Hematopoietic multipotent progenitor cell (in vitro differentiated cells): ENCODE measurements at places on chromosomes 12 and 14.

DNA sequence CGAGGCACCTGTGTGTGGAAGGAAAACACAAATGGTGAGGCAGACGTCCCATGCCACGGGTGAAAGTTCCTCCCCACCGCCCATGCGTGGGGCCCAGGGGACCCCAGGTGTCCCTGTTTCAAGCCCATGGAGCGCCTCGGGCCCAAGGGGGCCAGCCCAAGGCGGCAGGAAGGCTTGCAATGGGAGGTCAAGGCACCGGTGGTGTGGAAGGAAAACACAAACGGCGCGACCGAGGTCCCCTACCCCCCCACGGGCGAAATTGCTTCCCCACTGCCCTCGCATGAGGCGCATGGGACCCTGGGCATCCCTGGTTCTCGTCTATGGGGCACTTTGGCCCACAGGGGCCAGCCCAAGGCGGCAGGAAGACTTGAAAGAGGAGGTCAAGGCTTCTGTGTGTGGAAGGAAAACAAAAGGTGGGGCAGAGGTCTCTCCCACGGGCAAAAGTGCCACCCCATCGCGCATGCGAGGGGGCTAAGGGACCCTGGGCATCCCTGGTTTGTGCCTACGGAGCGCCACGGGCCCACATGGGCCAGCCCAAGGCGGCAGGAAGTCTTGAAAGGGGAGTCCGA is 379.4 kb downstream of the ALG10 start:
- no peak for DNase-seq

DNA sequence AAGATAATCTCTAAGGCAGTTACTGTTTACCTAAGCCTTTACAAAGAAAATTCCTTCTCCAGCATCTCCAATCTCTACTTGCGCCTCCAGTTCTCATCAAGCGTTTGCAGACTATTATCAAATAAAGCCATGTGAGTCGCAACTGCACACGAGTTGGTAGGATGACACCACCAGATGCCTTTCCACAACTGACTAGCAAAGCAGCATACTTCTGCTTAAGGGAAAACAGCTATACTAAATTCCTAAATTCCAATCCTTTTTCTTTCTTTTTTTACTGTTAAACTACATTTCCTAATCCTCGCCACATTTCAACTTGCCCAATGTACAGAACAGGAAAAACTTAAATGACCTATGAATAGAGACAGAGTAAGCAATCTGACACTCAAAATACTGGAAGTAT is 166.7 kb downstream of the ITPR2 start:
- no peak for DNase-seq

DNA sequence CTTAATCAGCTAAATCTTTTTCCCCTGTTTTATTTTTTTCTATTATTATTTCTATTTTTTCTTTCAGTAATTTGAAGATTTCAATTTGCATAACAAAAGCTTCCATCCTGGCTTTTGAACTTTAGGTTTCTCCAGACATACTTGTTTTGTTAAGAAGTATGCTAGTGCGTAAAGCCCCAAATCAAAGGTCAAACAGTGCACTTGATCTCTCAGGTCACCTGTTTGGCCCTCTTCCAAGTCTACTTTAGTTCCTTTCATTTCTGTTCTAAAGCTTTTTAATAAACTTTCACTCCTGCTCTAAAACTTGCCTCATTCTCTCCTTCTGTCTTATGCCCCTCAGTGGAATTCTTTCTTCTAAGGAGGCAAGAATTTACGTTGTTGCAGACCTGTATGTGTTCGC is 54.6 kb upstream of the ATXN7L3B start:
- DNase-seq, result no peak

- no peak for DNase-seq
Measured at GRCh38 chr12:26422839-26423398, 227.5 kb downstream of the SSPN start.

DNA sequence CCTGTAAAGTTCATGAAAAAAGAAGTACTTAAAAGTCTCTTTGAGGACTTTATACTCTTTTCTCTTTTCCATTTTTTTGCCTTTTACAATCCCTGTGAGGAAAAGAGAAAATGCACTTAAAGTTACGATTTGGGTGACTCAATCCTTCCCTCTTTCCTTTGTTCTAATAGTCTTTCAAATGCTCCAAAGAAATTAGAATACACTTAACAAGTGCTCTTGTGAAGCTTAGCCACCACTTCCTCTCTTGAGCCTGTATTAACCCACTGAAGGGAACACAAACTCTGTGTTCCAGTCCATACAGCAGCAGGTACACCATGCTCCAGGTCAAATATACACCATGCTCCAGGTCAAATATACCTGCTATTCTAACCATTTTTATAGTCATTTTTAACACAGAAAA is 581.1 kb upstream of the MGAT4C start:
- DNase-seq, result no peak

DNA sequence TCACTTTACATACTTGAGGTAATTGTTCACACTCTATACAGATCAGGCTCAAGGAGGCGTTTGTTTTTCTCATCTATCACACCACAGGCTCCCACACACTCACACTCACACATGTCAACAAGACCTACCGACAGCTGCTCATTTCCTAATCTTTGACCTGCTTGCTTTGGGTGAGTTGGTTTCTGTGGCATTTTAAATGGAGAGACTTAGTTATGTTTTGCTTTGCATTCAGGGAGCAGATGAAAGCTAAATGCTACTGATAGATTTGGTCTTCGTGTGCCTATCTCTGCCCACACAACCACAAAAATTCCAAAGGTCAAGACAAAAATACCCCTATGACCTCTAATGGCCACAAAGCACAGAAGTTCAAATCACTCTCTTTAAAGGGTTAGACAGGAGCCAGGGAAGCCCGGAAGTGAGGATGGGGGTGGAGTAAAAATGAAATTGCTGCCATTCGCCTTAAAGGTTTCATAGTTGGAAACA is 203.5 kb upstream of the G2E3 start:
- no peak for DNase-seq

DNA sequence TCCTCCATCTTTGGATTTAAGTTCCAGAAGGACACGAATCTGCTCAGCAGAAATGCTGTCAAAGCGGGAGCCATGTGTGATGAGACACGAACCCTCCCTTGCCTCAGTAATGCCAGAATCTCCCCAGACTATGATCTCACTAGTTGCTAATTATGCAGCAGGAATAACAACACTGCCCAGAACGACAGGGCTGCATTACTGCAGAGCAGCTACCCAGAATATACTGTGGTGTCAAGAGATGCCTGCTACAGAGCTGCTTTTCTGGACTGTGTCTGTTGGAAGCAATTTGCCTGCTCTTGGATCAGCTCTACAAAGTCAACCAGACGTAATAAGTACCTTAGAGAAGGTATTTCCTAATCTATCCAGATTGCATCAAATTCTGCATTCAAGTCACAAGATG is 5.5 kb downstream of the CSRNP2 start:
- no peak for DNase-seq

DNA sequence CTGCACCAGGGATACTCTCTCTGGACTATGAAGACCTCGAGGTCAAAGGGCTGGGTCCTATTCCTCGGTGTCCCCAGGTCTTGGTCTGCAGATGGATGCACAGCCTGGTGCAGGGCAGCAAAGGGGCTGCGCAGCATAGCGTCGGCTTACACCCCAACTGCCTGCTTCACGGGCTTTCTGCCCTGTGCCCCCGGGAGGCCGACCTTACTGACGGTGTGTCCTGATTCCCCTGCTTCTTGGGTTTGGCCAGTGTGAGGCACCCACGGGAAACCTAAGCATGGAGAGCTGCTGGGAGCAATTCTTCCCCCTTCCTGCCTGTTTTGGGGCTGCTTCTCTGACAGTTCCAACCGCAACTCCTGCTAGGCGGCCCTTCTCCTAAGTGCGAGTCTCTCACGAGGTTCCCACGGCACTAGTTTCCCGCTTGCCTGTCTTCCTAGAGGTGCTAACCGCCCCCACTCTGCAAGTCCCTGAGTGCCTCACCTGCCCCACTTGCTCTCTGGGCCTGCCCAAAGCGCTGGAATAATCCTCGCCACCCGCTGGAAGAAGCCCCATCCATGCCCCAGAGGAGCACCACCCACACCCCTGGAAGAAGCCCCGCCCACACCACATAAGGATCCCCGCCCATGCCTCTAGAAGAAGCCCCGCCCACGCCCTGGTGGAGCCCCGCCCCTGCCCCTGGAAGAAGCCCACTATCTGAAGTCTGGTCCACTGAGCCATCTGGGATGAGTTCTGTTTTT is 54.0 kb downstream of the PRIMA1 start:
- DNase-seq, result no peak

GRCh38 chr14:104215706-104216334 is 77.4 kb downstream of the KIF26A start:
- DNase-seq, result no peak

DNA sequence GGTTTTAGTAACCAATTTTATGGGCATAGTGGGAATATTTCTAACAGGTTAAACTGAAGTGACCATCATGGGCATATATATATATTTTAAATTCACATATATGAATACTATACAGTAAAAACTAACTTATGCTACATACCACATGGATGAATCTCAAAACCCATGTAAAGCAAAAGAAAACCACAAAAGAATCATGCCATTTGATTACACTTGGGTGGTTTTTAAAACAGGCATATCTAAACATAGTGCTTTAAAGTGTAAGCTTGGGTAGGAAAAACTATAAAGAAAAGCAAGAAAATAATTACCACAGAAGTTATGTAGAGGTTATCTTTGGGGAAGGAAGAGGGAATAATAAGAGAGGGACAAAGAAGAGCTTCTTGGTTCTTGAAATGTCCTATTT is 326.1 kb downstream of the NAV3 start:
- DNase-seq, result no peak

DNA sequence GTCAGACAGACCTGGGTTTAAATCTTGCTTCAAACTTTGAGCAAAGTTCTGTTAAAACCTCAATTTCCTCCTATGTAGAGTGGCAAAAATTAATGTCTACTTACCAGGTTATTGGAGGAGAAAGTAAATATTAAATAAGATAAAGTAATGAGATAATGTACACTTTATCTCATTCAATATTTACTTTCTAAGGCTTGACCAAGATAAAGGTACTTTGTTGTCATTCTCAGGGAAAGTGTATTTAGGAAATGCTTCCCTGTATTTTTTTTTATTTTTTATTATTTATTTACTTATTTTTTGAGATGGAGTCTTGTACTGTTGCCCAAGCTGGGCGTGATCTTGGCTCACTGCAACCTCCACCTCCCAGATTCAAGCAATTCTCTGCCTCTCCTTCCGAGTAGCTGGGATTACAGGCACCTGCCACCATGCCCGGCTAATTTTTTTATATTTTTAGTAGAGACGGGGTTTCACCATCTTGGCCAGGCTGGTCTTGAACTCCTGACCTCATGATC is 4.7 kb downstream of the FAM161B start:
- DNase-seq, result no peak

- DNase-seq, result no peak
Measured at GRCh38 chr12:50241178-50241577, 42.1 kb downstream of the LIMA1 start.

- no peak for DNase-seq
Measured at GRCh38 chr12:54443446-54443845, 24.4 kb upstream of the ITGA5 start.

- no peak for DNase-seq
Measured at GRCh38 chr14:99816642-99817041, 23.4 kb downstream of the EML1 start.
